NCI-H345 (cell line): ENCODE measurements at places on chromosomes 6 and 20.

- DNase-seq = no peak
Measured at GRCh38 chr6:30075094-30075789, at the start of gene RNF39. TSS of gene RNF39 (minus strand) at chr6:30075769. CDS start at chr6:30075585, 184 bp downstream.

DNA sequence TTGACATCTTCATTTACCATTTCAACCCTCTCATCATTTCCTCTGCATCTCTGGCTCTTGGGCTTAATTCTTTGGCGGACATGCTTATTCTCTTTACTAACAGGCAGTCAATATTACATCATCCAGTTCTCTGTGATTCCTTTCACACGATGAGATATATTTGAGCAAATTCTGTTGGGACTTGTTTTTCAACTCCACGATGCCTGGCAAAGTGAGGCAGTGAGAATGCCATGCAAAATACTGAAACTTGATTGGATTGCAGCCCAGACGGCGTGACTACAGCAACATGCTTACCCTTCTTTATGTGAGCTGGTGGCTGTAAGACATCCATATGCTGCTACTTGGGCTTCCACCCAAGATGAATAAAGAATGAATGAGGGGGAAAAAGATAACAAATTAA is 101.7 kb upstream of the SPACA1 start:
- no peak for DNase-seq

DNA sequence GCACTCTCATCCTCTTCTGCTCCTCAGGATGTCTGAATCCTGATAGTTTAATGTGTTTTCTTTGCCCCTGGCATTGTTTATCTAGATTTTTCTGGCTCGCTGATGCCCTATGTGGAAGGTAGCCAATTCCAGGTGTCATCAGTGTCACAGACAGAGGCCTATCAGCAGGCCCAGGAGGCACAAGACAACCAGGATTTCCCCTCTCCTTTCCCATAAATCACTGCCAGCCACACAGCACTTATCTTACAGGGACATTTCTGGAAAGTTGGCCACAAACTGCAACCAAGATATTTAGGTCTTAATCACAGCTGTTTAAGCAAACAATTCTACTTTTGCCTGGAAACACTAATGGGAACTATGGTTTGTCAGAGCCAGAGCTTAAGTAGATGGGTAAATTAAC is 28.1 kb downstream of the ADGRF5 start:
- no peak for DNase-seq

- DNase-seq = no peak
Measured at GRCh38 chr6:149935246-149935645, 6.6 kb upstream of the ULBP2 start.

DNA sequence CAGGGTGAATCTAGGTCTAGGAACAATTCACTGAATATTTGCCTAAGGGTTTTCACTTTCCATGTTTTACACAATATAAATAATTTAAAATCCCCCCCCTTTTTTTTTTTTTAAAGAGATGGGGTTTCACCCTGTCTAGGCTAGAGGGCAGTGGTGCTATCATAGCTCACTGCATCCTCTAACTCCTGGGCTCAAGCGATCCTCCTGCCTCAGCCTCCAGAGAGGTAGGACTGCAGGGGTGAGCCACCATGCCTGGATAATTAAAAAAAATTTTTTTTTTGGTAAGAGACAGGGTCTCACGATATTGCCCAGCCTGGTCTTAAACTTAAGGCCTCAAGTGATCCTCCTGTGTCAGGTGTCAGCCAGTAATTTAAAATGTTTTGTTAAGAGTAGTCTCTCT is 17.8 kb downstream of the QKI start:
- DNase-seq = no peak

- no peak for DNase-seq
Measured at GRCh38 chr20:43925215-43925614, 10.6 kb downstream of the TOX2 start.

GRCh38 chr20:58019850-58020625 is 208.4 kb downstream of the ANKRD60 start:
- no peak for DNase-seq

DNA sequence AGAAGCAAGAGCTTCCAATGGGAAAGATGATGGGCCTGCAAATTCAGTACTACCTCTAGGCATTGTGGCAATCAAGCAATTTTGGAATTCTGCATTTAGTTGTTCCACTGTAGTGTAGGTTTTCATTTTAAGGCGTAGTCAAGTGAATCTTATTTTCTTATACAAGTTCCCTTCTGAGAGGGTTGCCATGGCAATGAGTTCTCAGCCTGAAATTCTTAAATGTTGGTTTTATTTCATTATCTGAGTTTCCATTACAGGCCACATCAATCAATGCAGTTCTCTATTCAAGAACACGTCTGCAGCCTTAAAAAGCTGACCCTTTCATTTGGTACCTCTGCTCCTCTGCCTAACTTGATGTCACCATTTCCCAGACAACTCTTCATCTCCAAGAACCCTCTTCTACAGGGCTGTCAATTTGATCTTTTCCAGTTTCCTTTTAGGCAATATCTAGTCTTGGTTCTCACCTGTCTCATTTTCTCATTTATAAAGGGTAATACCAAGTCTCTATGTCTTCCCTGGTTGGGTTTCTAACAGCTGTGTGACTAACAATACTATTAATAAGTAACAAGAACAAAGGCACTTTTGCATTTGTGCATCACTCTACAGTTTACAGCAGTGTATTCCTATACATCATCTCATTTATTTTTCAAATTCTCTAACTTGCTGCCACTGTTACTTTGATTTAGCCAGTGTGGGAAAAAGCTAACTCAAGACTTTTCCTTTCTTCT is 898.2 kb upstream of the FLRT3 start:
- DNase-seq = no peak

GRCh38 chr6:107818272-107818671 is 5.8 kb downstream of the SCML4 start:
- no peak for DNase-seq

GRCh38 chr20:62745952-62746288 is 37.3 kb downstream of the NTSR1 start:
- no peak for DNase-seq

- DNase-seq = no peak
Measured at GRCh38 chr6:170087941-170088581, 202.8 kb downstream of the DLL1 start.

GRCh38 chr6:28401172-28401571 is 1.6 kb upstream of the ZSCAN12 start:
- DNase-seq = no peak

DNA sequence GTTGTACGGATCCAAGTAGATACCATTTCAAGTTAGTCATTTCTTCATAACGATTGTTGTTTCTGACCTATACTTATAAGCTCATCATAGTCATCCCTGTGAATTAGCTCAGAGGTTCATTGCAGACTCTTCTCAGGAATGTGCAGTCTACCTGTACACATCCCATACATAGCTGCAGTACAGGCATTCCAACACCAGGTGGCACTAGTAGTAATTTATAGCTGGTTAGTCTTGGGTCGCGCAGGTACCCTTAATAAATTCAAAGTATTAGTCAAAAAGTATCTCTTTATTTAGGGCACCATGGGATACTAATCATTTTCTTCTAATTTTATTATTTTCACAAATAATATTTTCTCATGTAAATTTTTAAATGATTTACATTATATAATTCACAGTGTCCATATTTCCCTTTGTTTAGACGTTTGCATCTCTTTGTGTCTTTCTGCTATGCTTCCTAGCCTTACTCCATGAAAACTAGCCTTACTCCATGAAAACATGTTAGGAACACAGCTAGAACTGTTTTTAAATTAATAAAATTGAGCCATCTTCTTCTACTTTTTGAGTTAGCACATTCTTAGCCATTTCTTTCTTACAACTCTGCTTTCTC is 128.6 kb upstream of the FAM83B start:
- peak; percentile 66 for DNase-seq

- peak; percentile 30 for DNase-seq
Measured at GRCh38 chr20:51326201-51326819, 216.2 kb downstream of the NFATC2 start.

DNA sequence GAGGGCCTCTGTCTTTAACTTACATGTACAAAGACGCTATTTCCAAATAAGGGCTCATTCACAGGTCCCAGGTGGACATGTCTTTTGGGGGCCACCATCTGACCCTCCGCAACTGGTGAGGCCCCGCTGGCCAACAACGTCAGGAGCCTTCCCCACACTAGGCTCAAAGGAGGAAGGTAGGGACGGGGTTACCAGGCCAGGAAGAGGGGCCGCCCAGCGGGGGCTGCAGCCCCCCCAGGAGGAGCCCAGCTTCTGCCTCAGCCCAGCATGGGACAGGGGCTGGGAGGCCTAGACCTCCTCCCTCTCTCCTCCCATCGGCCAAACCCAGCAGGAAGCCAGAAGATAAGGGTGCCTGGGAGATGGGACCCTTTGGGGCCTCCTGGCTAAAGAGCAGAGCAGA is 142.7 kb downstream of the TAF4 start:
- DNase-seq = no peak

GRCh38 chr6:75130784-75131183 is 75.1 kb downstream of the COL12A1 start:
- DNase-seq = no peak

- no peak for DNase-seq
Measured at GRCh38 chr20:51023617-51024155, 779 bp upstream of the KCNG1 start.

DNA sequence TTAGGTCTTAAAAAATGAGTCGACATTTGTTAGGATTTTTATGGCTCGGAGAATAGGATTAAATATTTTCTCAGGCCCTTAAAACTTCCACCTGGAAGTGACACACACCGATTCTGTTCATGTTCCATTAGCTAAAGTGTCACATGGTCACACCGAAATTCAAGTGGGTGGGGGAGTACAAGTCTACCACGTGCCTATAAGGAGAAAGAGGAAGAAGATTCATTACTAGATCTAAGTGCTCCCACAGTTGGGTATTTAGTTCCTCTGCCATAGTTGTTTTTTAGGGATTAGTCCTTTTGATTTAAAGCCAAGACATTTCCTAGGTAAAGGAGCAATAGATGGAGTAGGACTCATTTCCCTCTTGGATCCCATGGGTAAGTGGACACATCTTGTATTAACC is 4.9 kb upstream of the TOX2 start:
- DNase-seq = no peak

DNA sequence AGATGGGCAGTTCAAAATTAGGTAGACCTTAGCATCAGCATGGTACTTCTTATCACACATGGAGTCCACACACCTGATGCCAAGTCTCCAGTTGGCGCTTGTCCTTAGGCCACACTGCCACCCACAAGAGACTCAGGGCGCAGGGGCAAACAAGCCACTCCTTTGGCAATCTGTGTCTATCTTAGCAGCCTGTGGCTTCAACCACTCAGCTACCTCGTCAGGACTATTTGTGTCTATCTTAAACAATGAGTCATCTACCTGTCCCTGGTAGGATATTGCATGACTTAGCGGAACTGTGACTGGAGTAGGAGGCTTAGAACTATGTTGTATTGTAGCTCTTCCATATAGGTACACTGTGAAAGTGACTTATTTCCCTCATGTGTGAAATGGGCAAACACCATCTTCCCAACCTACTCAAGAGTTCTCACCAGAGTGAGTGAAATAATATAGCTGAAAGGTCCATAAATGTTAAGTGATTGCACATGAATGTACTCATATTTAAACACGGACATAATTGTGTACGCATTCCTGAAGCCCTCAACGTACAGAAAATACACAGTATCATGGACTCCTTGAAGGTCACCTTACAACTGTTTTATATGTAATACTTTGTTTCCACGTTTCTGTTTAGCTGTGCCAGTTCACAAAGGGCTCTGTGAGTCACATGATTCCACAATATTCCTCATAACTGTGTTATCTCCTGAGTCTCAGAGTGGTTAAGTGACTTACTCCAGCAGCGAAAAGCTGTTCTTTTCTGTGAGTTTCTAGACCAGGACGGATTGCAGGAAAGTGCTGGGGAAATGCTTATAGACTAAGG is 1.6 kb downstream of the TRIM27 start:
- DNase-seq = peak; percentile 5

DNA sequence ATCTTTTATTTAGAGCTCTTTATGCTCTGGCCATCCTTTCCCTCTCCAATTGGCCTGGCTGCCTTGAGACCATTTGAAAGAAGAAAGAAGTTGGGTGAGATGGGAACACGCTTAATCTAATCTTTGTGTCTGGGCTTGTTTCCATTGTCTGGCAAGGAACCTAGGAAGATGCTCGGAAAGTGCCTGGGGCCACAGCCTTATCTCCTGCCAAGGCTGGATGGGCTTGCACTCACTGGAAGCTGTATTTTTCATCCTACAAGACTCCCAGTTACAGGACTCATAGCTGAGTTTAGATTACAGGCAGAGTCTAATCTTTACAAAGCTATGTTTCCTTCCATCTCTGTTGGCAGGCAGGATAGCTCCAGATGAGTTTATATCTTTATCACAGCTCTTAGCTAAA is 33.1 kb upstream of the CDYL start:
- DNase-seq = no peak

GRCh38 chr20:35489717-35490116 is 34.3 kb downstream of the CEP250 start:
- no peak for DNase-seq

GRCh38 chr6:107115695-107116327 is 496 bp upstream of the BEND3 start:
- peak; percentile 68 for DNase-seq

GRCh38 chr20:20695250-20695816 is 17.1 kb downstream of the RALGAPA2 start:
- no peak for DNase-seq

GRCh38 chr6:167047554-167047953 is 48.4 kb downstream of the CEP43 start:
- DNase-seq = no peak

- no peak for DNase-seq
Measured at GRCh38 chr6:45513213-45513618, 135.5 kb upstream of the SUPT3H start.

GRCh38 chr6:105765239-105765638 is 320.9 kb upstream of the PRDM1 start:
- DNase-seq = no peak

GRCh38 chr6:3526962-3527650 is 70.3 kb upstream of the SLC22A23 start:
- DNase-seq = no peak

DNA sequence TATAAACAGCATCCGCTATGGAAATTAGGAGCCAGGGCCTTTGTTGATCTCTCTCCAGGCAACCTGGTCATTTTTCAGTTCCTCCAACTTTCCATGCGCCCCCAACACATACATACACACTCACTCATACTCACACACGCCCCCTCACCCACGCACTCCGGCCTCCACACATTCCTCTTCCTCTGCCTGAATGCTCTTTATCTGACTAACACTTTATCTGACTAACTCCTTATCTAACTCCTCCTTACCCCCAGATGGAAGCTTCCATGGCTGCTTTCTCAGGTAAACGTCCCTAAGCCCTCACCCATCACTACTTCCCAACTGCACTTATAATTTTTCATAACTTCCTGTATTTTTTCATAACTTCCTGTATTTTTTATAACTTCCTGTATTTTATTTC is 17.4 kb downstream of the CASS4 start:
- DNase-seq = no peak

- no peak for DNase-seq
Measured at GRCh38 chr20:61976263-61976643, 89.4 kb downstream of the TAF4 start.

GRCh38 chr6:27374824-27375612 is 13.5 kb upstream of the ZNF391 start:
- peak; percentile 92 for DNase-seq

GRCh38 chr20:63754008-63754407 is 14.4 kb downstream of the SLC2A4RG start:
- DNase-seq = no peak
